ENCODE measurements at places on chromosomes 7 and 10.

- DNase-seq, result no peak
These were observed 15.1 kb downstream of the VWC2 start for GRCh38 chr7:49788455-49789059.

DNA sequence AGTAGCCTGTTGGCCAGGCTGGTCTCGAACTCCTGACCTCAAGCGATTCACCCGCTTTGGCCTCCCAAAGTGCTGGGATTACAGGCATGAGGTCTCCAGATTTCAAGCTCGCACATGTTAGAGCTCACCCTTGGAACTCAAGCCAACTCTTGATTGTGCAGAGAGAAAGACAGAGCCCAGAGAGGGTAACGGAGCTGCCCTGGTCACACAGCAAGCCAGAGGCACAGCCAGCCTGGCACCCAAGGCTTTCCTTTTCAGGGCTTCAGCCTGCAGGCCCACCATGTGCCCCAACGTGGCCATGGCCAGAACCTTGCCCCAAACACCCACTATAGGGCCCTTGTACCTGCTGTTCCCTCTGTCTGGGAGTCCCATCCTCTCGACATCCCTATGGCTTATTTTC lies 49.1 kb upstream of the CUX1 start:
- DNase-seq, result no peak

DNA sequence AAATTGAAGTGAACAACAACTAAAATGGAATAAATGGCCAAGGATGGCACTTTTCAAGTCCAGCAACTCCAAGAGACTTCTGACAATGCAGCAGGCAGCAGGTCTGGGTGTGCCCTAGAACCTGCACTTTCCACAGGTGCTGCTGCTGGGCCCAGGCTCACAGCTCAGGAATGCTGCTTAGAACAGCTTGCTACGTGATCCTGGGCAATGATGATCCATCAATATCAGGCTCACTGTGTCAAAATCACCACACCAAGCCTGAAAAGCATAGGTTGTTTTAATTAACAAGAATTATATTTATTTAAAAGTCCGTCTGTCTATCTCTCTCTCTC lies 148.4 kb downstream of the TNS3 start:
- DNase-seq, result no peak

- no peak for DNase-seq
These were observed 21.8 kb upstream of the GOLGA7B start for GRCh38 chr10:97827702-97828291.

GRCh38 chr7:17380736-17381662 lies 82.5 kb downstream of the AHR start:
- no peak for DNase-seq

DNA sequence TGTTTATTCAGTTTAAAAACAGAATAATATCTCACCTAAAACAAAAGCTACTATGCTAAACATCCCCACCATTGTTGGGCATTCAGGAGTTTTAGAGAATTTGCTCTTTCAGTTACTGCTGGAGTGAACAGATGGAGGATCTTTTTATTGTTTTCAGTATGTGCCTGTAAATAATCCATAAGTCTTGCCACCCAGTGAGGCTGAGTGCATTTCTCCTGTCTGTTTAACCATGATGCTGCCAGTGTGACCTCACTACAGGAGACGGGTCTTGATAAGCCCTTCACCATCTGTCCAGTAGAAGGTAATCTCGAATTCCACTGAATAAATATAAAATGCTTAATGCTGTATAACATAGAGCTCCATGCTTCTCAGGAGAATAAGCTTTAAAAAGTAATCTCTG lies 430.9 kb downstream of the POM121L12 start:
- no peak for DNase-seq

GRCh38 chr10:99788598-99789256 lies 6.3 kb downstream of the ABCC2 start:
- no peak for DNase-seq

DNA sequence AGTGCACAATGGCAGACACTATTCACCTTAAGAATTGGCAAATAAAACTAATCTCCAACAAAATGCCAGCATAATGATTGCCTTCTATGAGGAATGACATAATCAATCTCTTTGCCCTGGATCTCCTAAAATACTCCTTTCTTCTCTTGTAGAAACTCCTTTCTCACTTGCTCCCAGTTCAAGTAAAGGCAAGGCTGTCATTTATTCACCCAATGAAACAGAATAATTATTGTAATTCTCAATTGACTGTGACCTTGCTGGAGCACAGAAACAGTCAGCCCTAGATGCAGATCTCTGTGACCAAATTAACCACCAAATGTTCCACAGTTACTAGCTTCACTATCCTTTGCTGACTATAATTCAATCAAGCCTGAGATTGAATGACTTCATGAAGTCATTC lies 99.3 kb downstream of the SEMA3C start:
- no peak for DNase-seq

DNA sequence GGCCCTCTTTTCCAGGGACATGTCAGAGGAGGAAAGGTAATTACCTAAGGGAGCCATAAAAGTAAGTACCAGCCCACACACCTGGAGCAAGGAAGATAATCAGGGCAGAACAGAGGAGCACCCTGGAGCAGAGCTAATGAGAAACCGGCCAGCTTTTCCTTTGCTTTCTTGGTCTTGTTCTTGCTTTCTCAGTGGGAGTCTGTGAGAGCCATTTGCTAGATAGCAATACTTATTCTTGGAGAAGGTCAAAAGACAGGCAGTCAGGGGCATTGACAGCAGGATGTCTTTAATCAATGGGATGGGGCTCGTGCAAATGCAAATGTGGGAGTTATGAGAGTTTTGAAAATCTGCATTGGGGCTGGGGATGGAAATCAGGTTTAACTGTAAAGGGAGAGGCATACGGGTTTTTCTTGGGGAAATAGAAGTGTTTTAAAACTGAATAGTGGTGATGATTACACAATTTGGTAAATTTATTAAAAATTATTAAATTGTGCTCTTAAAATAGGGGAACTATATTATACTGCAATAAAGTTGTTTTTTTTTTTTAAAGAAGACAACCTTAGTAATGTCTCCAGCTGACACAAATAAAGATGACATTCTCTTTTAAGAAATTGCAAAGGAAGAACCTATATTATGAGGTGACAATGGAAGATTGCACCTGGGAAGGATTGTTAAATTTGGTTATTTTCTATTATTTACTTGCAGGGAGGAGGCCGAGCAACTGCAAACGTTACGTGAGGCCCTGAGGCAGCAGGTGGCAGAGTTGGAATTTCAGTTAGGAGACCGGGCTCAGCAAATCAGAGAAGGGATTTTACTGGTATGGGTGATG lies 35.6 kb upstream of the PPP1R17 start:
- DNase-seq, result no peak

GRCh38 chr7:68547799-68548198 lies 1050.5 kb upstream of the AUTS2 start:
- no peak for DNase-seq

GRCh38 chr7:48847917-48848316 lies 76.4 kb upstream of the CDC14C start:
- no peak for DNase-seq

- no peak for DNase-seq
These were observed 28.0 kb upstream of the RSU1 start for GRCh38 chr10:16845248-16845647.

DNA sequence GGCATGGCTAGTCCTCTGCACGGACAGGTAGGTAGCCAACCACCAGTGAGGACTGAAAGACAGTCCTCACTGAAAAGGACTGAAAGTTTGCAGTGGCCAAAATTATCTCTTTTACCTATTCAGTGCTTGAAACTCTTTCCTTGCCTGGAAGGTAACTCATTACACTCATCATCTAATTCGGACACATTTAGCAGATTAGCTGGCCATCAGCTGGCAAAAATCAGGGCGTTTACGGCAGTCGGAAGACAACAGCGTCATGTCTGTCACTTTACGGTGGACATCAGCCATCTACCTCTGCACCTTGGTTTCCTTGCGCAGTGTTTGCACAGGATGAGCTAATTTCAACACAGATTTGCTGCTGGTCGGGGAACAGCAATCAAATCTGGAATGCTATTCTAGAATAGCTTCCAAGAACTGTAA lies 740 bp downstream of the ANXA7 start:
- peak; percentile 65 for DNase-seq

DNA sequence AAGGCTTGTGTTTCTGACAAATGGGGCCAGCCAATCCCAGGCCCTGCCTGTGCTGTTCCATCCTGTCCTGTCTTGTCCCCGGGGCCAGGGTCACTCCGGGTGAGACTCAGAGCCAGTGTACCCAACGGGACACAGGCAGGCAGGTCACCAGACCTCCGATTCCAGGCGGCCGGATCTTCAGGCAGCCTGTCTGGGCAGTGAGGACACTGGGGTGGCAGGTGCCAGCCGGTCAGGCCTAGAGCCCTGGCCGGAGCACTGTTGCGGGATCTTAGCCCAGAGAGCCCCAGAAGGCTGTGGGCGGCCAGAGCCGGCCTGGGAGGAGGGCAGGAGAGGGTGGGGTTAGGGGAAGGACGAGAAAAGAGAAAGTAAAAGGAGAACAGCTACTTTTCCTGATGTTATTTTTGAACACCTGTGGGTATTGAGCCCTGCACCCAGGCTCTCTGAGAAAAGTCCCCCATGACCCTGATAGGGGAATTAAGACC lies 134.3 kb upstream of the TNRC18 start:
- DNase-seq, result peak; percentile 75

DNA sequence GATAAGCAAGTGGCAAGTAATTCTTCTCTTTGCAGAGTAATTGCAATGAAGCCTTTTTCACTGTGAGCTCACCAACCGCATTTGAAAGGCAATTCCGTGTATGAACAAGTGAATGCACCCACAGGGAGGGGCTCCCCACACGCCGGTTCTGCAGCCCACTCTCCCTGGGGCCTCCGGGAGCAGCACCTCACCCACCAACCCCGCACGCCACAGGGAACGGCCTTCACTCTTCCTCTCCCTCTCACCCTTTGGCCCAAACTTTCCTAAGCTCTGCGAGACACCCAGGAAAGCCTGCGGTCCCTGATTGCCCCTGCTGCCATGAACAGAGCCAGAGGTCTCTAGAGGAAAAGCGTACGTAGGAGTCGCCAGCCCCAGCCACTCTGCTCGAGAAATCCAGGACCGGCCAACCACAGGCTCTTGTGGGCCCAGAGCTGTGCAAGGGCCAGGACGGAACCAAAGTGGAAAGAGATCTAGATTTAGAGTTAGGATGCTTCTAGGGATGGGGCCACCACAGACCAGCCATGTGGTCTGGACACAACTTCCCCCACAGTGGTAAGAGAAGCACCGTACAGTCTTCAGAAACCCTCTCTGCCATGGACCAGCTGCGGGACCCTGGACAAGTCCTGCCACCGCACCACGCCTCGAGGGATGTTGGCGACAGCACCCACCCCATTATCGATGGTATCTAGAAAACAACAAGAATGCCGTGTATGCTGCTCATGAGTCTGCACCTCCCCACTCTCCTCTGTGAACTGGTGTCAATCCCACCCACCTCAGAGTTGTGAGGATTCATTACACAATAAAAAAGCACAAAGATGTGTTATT lies 3.6 kb downstream of the WDR86 start:
- no peak for DNase-seq

DNA sequence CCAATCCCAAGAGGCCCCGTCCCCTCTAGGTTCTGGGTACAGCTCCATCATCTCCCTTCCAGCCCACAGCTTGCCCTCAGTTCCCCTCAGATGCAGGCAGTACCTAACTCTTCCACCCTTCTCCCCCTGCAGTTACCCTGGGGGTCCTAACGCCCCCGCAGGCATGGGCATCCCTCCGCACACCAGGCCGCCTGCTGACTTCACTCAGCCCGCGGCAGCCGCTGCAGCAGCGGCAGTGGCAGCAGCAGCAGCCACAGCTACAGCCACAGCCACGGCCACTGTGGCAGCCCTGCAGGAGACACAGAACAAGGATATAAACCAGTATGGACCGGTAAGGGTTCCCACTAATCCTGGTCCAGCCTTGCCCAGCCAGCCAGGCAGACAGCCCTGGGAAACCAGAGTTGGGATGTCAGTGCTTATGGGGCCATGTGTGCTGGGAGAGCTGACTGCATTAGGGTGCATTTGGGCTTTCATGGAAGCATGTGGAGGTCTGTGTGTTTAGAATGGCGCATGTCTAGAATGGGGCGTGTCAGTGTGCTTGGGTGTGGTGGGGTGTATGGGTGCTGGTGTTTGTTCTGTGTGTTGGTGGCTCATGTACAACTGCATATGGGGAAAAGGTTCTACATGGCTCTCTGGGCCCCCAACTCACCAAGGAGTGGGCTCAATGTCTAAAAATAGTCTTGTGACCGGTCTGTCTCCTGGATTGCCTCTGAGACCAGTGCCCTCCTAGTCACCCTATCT lies 55.1 kb upstream of the PPIF start:
- DNase-seq, result no peak

GRCh38 chr7:123260428-123260960 lies 60.7 kb upstream of the SLC13A1 start:
- no peak for DNase-seq

GRCh38 chr7:4071370-4072058 lies 610.6 kb upstream of the FOXK1 start:
- no peak for DNase-seq

DNA sequence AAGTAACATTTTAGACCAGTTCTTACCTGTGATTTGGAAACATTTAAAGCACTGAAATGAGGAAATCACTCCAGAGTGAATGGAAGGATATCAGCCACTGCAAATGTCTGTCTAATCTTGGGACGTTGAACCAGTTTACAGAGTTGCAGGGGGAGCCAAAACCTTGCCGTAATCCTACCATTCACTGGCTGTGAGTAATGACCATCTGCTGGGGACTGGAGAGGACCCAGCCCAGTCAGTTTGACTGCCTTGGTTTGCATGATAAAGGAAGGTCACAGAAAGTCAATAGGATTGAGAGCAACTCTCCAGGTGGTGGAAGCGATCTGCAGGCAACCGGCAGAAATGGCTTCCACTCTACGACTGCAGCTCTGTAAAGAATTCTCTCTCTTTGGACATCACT lies 167.2 kb downstream of the AKR1D1 start:
- no peak for DNase-seq
